ENCODE measurements at places on chromosomes 7 and 10.

- no peak for DNase-seq
Observed at GRCh38 chr7:25619963-25620799, 391.9 kb upstream of the NPVF start.

- DNase-seq, result no peak
Observed at GRCh38 chr10:33142295-33142694, 184.3 kb upstream of the ITGB1 start.

- DNase-seq, result no peak
Observed at GRCh38 chr7:1242606-1243289, 10.1 kb downstream of the UNCX start.

GRCh38 chr10:24642921-24643678 lies 80.6 kb downstream of the ARHGAP21 start:
- peak; percentile 59 for DNase-seq

DNA sequence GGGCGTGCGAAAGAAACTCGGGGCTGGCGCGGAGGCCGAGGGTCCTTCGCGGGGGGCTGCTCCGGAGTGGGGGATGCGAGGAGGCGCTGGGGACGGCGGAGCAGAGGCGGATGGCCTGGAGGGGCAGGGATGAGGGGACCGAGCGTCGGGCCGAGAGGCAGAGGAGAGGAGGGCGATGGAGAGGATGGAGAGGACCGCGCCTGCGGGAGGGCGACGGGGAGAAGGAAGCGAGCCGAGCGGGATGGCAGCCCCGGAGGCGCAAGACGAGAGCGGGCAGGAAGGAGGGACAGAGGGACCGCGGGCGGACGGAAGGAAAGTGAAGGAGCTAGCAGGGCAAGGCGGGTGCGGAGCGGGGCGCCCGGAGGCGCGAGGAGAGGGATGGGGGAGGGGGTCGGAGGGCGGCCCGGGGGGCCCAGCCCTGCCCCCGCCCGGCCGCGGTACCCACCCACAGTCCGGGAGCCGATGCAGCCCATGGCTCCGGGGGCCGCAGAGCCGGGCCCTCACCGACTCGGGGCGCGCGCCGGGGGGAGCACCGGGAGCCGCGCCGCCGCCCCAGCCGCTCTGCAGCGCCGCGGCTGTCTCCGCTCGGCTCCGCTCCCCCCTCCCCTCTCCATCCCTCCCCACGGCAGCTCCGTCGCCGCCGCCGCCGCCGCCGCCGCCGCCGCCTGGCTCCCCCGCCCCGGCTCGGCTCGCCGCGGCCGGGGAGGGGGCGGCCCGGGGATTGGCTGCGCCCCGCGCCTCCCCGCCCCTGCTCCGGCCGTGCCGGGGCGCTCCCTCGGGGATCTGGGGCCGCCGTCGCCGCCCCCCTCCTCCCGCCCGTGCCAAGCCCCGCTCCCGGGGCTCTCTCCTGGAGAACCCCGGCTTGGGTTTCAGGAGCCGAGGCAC lies at the start of gene FAM131B:
FAM131B (minus strand) TSS at position 583 of the 885 bp plus-strand sequence; CDS start at position 473, 110 bp downstream.
- no peak for DNase-seq

DNA sequence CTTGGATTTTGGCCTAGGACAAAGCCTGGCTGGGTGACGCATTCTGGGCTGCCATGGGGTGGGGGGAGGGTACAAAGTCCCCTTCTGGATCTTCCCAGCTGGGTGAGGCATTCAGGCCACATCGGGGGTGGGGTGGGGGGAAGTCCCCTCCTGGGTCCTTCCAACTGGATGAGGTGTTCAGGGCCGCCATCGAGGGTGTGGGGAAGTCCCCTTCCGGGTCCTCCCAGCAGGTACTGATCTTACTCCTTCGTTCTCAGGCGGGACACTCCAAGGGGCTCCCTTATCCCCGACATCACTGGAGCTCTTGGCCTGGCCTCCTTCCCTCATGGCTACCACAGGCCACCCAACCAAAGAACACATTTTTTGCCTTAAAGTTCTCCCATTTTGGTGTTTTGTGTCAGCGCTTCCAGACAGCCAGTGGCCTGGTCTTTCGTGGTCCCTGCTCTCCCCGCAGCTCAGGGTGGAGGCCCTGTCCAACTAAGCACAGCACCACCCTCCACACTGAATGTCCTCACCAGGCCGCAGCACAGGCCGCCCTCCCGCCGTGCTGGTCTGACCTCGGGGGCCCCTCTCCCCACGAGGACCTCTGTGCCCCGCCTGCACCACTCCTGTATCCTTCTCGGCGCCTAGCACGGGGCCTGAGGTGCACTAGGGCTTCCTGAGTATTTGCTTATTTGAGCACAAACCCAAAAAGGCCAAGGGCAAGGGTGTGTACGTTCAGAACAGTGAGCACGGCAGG lies 38.5 kb downstream of the EN2 start:
- no peak for DNase-seq

DNA sequence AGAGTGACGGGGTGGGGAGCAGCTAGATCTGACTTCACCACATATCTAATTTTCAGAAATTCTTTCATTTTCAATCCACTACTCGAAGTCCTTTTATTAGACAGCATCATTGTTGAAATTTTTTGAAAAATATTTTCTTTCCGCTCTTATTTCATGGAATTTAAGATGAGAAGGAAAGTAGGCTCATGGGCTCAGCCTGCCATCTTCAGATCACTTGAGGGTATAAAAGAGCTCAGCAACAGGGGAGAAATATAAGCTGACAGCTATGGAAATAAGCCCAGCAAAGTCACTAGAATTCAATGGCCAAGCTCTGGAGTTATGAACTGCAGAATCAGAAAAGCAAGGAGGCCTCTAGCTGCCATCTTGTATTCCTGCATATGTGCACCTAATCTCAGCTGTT lies 389.1 kb downstream of the XPNPEP1 start:
- no peak for DNase-seq

DNA sequence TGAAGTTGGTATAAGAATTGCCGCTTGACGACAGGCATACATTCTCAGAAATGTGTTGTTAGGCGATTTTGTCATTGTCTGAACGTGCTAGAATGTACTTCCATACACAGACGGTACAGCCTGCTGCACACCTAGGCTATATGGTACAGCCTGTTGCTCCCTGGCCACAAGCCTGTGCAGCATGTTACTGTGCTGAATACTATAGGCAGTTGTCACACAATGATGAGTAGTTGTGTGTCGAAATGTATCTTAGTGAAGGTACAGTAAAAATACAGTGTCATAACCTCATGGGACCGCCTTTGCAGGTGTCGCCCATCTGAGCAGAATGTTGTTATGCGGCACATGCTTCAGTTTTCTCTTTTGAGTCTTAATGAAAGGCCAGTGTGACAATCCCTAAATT lies 66.5 kb downstream of the SHH start:
- no peak for DNase-seq

DNA sequence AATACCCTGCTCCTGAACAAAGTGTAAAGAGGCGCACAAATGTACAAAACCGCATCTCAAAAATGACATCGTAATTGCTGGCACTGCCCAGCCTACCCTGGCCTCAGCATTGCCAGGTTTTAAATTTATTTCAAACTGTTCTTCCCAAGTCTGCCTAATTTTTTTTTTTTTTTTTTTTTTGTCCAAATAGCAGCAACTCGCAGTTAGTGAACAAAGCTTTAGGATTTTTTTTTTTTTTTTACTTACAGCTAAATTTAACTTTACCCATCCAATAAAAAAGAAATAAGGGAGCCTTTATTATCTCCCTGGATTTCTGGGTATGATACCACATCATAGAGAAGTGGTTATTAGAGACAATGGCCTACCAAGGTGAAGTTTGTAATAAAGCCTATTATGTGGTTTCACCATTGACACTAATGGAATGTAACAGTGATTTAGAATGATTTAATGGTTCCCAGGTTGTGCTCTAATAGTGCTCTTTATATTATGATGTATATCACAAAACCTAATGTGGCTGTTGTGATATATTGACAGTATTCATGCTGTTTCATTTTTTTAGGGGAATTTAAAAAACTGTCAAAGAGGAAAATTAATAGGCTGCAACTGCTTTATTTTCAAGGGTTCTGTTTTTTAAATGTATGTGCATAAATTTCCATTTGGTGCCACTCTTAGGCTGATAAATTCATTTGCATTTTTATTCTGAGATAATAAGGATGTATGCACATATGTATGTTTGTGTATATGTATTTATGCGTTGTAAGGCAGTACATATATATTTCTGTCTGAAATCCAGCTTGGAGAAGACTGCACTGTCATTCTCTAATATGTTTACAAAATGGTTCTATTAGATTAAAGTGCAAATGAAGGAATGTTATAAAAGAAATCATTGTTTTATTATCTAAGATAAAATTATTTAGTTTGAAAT lies 309.0 kb downstream of the TFEC start:
- DNase-seq, result no peak

GRCh38 chr7:123157606-123158005 lies 42.2 kb downstream of the SLC13A1 start:
- no peak for DNase-seq

- no peak for DNase-seq
Observed at GRCh38 chr7:29341156-29341555, 146.6 kb downstream of the CHN2 start.

DNA sequence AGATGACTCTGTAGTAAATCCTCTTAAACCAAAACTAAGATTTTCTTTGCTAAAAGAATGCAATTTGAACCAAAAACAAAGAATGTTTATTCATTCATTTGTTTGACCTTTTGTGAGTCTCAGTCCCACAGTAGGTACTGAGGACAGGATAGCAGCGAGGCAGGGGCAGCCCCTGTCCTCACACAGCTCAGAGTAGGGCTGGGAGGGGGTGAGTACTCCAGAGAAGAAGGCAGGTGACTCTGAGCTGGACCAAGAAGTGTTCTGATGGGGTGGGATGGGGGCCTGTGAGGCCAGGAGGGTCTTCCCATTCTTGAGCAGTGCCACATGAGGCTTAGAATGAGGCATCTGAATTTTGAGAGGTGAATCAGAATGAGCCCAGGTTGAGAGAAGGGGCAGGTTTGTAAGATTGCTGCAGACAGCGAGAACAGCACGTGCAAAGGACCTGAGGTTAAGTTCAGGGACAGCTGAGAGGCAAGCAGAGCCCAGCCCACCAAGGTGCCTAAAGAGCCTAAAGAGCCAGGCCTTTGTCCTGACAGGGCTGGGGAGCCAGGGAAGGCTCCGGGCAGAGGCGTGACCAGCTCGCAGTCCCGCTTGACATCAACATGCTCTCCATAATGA lies 56.9 kb upstream of the CHST15 start:
- DNase-seq, result no peak

DNA sequence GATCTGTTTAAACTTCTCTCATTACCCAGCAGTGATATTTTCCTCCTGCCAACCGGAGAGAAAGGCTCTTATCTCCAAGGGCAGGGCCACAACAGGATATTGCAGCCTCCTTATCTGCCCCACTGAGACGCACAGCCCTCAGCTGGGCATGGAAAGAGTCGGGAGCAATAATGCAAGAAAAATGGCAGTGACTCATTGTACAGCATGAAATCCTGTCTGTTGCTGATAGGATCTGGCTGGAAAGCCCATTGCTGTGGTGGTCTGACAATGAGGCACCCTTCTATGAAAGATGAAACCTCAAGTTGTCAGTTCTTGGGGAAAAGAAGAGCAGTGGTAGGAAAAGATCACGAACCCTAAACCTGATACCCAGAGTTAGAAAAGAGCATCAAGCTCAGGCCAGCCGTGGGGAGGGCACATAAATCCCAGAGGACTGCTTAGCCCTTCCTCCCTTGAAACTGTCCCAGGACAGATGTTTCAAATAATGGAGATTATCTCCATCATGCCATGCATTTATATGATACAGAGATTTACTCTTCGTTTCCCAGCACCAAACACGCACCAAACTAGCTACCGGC lies 47.0 kb upstream of the FIGNL1 start:
- no peak for DNase-seq

- DNase-seq, result no peak
Observed at GRCh38 chr7:15821484-15822427, 135.3 kb upstream of the MEOX2 start.

DNA sequence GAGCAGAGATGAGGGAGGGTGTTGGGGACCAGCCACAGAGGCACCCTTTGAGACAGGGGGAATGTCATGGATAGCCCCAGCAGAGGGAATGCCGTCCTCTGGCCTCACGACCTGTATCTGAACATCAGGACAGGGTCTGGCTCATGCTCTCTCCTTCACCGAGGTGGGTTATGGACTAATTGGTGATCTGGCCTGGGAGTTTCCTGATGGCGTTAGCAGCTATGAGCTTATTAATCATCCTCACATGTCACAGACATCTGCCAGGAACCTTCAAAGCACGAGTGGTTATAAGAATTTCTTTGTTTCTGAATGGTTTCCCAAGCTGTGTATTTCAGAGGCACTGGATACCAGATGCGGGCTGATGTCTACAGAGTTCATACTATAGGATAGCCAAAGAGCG lies 6.9 kb downstream of the CPA4 start:
- no peak for DNase-seq

- DNase-seq, result no peak
Observed at GRCh38 chr7:92685136-92686042, 95.2 kb upstream of the FAM133B start.

- no peak for DNase-seq
Observed at GRCh38 chr7:85343484-85343883, 156.6 kb upstream of the SEMA3D start.

DNA sequence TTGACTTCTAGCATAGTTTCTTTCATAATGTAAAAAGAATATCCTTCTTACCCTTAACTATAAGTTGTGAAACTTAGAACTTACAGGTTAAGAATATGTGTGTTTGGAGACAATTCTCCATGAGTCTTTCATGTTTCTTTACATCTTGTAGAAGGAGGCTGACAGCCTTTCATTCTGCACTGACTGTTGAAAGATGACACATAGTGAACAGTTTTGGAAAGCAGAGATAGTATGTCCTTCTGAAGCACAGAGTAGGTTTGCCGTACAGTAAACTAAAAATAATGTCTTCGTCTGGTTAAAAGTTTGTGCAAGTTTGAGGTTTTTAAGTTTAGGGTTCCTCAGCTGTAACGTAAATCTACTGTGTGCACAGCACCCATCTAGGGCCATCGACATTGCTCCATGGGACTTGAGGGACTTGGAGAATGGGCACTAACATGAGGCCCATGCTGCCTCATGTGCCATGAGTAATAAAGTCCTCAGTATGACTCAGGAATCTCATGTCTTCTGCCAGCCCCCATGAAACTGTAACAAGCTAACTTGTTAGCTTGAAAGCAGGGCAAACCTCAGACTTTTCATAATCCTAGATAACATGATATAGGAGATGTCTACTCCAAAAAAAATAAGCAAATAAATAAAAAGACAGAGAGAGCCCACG lies 24.5 kb upstream of the ELAPOR2 start:
- no peak for DNase-seq

GRCh38 chr10:49220031-49220430 lies 31.8 kb upstream of the TMEM273 start:
- peak; percentile 12 for DNase-seq

GRCh38 chr7:41754046-41754445 lies 51.2 kb upstream of the INHBA start:
- DNase-seq, result no peak
